ENCODE measurements at places on chromosomes 5 and 9.
A peak's percentile ranks its signal among the peaks of the same experiment; 100 is the strongest.

GRCh38 chr5:53983568-53984460 is 326.6 kb downstream of the ARL15 start:
- no peak for DNase-seq

GRCh38 chr9:2623288-2624050 is 1.9 kb downstream of the VLDLR start:
- no peak for DNase-seq

DNA sequence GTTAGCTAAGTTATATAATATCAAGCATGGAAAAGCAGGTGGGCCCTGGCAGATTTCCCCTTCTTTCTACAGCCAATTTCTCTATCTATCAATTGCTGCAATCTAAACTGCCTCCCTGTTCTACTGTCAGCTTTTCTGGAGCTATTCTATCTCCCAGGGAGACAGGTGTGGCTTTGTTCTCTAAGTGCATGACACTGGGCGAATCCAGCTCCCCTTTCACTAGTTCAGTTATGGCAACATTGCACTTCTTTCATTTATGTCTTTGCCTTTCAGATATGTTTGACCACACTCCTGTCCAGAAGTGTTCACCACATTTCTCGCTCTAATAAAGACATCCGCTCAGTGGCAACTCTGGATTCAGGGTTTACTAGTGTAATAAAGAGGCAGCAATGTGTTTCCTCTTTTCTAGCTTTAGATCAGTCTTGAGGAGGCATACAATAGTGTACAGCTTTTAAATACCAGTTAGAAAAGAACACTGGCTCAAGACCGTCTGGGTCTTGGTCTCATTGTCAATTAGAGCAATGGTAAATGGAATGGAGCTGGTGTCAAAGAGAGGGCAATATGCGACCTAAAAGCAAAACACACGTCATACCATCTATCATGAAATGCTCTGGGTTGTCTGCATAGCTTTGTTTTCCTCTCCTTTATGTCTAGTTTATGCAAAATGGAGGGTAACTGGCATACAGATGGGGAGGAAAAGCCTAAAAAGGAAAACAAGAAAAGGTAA is 197.0 kb downstream of the SLF1 start:
- no peak for DNase-seq

DNA sequence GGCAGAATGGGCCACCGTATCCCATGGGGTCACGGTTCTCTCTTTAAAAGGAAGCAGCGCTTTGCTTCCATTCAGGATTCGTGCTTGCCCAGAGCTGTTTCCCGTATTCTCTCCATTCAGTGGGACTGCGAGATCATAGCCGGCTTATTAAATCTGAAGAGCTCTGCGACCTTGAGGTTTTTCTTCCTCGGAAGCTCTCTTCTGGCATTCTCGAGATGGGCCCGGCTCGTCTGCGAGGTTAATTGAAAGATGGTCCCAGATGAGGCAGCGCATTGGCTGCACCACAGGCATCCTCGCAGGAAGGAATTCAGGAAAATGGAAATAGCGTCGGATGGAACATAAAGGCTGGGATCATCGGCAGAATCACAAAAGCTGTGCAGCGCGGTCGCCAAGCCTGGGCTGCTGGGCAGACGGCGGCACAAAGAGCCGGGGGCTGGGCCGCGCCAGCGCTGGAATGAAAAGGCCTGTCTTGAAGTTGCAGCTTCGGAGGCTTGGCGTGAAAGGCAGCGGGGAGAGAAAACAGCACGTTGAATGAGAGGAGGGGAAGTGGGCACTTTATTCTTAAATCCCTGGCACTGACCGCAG is 236.2 kb downstream of the IRX2 start:
- no peak for DNase-seq

DNA sequence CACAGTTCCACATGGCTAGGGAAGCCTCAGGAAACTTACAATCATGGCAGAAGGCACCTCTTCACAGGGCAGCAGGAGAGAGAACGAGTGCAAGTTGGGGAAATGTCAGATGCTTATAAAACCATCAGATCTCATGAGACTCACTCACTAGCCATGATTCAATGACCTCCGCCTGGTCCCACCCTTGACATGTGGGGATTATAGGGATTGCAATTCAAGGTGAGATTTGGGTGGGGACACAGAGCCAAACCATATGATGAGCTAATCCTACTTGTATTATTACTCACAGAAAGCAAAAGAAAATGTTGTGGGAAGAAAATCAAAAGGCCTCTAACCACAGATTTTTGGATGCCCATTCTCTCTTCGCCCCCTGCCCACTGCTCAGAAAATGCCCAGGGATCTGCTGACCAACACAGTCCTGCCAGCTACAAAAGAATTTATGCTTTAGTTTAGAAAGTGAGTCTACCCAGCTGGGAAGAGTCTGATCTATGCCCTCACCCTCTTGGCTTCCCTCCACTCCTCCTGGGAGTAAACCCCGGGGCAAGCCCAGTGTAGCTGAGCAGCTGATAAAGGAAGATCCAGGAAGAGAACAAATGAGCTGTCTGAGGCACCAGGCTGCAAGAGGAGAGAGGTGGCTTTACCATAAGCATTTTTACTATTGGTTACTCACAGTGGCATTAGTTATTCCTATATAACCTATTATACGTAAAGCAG is 53.1 kb downstream of the RNF130 start:
- DNase-seq, result no peak

DNA sequence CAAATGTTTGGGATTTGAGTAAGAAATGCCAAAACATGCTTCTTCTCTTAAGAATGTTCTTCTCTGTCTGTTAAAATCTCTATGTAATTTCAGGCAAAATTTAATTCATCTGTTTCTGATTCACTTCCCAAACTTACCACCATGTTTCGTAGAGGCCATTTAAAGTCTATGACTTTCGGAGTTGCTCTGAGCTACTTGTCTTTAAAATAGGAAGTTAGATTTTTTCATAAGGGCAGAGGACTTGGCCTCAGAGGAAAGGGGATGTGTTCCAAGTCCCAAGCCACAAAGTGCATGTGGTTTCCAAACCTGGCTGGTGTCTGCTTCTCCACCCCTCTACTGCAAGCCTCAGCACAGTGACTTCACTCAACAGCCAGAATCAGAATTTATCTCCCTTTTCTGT is 111.3 kb upstream of the ADRA1B start:
- DNase-seq, result peak; percentile 89

DNA sequence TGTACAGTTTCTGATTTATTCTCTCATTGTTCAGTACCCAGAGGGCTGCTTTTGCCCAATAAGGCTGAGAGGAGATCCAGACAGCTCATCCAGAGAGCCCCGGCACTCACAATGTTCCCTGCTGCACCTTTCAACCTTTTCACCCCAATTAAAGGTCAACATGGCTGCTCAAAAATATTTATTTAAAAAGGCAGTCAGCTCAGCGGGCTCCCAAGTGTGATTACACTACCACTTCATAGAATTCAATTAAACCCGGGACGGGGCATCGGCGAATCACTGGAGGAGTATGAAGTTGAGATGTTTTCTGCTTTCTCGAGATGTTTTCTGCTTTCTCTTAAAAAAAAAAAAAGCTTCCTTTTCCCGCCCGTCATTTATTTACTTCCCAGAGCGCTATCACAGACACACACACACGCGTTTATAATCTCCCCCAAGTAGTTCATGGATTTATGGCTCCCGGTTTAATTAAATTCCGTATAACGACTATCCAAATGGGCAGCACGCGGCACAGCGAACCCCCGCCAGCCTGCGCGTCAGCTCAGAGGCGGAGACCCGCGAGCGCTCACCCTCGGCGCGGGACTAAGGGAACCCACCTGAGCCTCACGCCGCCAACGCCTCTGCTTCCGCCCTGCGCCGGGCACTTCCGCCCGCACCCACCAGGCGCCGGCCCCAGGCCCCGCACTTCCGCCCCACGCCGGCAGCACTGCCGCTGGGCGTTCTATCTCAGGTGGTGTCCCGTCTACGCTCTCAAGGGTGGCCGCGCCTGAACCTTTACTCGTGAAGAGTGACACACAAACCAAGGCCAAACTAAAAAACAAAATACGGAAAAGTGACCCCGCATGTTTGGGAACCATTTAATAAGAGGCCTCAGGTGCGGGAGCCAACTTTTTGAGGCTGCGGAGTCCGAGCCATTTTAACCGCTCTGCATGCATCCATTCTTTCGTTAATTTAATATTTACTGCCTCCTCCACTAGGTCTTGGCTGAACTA is at the start of gene C5orf63:
Gene C5orf63 (minus strand): TSS at position 642 of the 986 bp plus-strand sequence. CDS start 14,507 bp downstream, outside the sequence.
- peak; percentile 54 for DNase-seq

DNA sequence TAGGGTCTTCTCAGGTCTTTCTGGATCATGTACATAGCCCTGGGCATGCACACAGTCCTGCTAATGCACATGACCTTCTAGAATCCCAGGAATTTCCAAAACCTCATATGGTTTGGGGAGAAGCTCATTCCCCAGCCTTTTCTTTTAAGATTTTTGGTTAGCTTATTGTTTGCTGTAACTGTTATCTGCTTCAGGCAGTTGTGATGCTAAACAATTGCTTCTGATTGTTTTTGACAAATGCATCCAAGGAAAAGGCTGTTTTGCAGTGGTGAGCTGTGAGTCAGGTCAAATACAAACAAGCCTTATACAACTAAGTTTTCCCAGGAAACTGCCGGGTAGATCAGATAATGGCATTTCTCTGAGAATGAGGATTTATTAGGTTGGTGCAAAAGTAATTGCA is 32.7 kb downstream of the SMC5 start:
- DNase-seq, result no peak

- DNase-seq, result no peak
Measured at GRCh38 chr5:5617024-5617423, 194.5 kb downstream of the ICE1 start.

DNA sequence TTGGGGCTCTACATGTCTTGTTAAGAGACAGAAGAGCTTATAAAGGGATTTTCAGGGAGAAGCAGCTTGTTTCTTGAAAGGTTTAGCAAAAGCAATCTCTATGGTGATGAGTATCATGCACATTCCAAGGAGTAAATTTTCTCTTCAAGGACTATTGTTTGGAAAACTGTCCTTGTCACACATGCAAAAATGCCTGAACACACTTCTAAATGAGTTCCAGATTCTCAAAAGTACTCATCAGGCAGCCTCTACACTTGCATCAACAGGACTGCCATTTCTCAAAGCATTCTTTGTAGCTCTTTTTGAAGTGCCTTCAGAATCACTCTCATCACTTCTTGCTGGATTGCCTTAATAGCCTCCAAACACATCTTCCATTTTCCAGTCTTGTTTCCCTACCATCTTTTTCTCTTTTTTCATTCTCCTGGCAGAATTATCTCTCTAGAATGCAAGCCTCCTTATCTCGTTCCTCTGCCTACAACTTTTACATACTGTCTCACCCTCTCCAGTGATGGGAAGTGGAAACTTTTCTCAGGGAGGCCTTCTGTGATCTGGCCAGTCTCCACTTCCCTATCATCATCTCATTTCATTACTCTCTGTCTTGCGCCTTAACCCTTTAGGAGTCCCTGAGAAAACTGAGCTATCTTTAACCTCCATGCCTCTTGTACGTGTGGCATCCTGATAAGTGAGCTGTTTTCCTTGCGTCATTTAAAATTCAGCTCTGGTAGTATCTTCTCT is 631.5 kb upstream of the TLE4 start:
- DNase-seq, result no peak

DNA sequence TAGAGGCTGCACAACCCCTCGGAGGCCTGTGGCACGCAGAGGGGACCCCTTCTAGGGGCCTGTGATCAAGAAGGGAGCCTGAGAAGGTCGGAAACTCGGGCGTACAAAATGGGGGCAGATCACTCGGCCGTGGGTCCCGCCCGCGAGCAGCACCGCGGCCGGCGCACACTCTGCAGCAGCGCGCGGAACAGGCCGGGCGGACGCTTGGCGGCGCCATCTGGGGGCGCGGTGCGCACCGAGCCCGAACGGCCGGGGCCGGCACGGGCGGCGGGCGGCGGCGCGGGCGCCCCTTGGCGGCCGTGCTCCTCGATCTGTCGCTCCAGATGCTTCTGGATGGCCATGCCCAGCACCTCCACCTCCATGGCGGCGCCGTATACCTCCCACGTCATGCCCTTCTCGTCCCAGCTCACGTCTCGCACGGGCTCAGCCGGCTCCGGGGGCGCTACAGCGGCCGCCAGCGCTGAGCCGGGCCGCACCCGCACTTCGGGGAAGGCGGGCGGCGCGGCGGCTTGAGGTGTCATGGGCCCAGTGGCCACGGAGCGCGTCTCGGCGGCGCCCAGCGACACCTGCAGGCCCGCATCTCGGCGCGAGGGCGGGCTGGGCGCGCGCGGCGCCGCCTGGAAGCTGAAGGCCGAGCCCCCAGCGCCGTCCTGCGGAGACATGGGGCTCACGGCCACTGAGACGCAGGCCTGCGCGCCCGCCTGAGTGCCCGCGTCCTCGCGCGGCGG is 13.1 kb downstream of the GPRIN1 start:
- DNase-seq, result peak; percentile 37

DNA sequence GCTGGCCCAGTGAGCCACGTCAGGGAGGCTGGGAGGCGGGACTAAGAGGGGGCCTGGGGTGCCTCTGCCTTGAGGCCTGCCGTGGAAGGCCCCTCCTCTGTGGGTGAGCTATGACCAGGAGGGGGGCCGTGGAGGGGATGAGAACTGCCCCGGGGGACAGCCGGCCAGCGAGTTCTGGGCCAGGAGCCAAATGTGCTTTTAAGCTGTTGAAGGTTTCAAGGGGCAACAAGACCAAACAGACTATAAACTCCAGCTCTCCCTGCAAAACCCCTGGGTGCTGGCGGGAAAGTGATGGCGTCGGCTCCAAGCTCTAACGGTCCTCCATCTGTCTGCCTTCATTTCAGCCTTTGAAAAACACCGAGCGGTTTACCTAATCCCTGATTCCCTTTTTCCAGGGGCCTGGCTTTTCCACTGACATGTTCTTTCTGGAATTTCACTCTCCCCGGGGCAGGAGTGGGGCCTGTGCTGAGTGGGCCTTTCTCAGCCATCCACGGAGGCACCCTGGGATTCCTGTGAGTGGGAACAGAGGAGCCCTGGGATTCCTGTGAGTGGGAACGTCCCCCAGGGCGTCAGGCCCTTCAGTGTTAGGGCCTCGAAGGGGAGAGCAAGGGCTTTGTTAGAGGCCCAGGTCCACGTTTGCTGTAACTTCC is 65.6 kb downstream of the COL5A1 start:
- no peak for DNase-seq

- DNase-seq, result no peak
Measured at GRCh38 chr9:134963546-134963945, 45.8 kb upstream of the FCN1 start.

DNA sequence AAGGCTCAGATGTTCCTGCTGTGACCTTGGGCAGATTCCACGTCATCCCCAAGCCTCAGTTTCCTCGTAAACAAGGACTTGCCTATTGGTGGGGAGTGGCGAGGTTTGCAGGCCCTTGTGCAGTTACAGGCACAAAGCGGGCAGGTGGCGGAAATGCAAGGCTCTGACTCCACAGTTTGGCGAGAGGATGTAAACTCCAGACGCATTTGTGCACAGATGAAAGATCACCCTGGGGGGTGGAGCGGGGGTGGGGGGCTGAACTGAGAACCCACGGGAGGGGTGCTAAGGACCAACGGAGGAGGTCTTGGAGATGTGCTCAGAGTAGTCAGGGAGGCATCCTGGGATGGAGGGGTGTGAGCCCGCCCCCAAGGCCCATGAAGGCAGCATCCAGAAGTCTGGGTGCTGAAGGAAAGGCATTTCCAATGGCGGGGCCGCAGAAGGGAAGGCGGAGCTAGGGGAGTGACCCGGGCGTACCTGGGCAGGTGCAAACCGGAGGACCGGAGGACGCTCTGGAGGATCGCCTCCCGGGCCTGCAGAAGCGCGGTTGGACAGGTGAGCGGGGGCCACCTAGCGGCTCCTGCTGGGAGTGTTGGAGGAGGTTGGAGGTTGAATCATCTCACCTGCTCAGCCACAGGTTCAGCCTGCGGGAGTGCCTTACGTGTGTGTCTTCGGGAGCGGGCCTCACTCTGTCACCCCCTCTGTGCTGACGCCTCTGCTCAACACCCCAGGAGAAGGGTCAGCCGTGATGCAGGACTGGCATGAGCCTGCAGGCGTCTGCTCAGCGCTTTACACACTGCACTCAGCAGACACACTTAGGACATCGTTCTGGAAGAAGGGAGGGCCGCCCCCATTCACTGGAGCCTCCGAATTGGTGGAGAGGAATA is 1.9 kb upstream of the FIBCD1 start:
- DNase-seq, result peak; percentile 63

All from HL-60 (cell line).